ENCODE measurements at places on chromosomes 3 and 15.
A peak's percentile ranks its signal among the peaks of the same experiment; 100 is the strongest.

- no peak for DNase-seq
These were observed 30.2 kb downstream of the CHCHD6 start for GRCh38 chr3:126734106-126734723.

DNA sequence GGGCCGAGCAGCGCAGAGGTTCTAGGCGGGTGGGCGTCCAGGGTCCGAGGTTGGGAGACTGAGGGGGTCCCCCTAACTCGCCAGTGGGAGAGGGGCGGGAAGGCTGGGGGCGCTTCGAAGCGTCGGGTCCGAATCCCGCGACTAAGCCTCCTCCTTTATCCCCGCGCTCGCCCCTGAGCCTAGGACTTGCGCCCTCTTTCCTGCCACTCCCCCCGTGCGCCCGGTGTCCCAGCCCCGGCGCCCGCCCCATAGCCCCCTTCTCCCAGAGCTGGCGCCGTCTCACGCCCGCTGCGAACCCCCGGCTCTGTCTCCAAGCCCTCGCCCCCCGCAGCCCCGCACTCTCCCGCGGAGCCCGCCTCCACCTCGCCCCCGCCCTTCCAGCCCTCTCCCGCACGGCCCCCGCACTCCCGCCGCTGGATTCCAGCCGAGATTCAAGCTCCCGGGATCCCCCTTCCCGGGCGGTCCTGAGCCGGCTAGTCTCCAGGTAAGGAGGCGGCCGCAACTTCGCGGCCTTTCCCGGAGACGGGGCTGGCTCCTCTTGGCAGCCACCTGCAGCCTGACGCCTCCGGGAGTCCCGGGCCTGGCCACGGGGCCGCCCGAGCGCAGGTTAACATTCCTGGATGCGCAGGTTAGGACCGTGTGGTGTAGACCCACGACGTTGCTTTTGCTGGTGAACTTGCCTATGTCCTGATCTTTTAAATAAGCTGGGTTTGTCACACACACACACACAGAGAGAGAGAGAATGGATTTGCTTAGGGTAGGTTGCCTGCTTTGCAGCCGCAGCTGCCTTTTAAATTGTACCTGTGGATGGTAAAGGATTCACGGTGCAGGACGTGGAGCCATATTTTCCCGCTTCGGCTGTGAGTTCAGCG lies 563 bp downstream of the PXYLP1 start:
- peak; percentile 16 for DNase-seq

GRCh38 chr3:54633444-54634121 lies 294.3 kb downstream of the LRTM1 start:
- DNase-seq: no peak

DNA sequence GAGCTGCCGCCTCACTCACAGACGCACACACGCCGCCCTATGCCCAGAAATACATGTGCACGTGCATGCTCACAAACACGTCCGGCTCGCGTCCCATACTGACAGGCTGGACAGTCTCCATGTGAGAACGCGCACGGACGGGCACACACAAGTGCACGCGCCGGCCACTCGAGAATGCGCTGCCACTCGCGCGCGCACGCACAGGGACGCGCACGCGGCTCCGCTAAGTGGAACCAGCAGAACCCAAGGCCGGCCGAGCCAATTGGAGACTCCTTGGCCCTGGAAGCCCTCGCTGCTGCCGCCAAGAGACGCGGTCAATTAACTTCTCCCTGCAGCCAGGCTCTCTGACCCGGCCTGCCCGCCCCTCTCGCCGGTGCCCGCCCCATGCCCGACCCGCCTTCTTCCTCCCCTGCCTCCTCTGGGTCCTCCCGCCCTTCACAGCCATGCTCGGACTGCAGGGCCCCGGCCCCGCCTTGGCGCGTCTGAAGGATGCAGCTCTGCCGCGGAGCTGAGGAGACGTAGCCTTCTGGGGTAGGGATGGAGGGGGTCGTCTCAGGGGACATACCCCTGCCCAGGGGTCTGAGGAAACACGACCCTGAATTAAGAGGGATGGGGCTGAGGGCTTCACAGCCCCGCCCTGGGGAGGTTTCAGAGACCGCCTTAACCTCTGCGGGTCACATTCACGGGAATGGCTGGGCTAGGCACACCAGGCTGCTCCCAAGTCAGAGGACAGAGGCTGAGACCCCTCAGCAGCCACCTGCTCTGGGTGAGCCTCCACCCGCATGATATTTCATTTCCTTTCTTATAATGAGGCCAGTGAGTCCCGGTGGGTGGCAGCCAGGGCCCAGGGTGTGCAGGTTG lies 15.0 kb downstream of the PTH1R start:
- DNase-seq: no peak

- DNase-seq: no peak
These were observed 12.0 kb downstream of the TBC1D5 start for GRCh38 chr3:17730318-17730967.

DNA sequence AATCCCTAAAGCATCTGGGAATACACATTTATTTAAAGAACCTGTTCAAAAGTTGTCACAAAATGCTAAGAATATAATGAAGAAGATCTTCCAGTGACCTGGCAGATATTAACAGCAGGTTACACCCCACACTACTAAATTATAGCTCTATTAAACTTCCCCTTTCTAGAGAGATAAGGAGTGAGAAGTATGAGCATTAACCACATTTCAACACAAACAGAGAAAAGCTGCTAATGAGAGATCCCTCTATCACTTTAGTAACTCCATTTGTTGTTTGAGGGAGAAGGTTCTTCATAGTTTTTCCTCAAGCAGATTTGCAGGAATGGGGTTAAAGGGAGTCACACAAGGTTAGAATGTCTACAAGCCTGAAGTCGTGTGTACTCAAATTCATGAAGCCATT lies 3.6 kb downstream of the COL8A1 start:
- DNase-seq: no peak

GRCh38 chr3:69110941-69111546 lies 11.4 kb downstream of the LMOD3 start:
- no peak for DNase-seq

DNA sequence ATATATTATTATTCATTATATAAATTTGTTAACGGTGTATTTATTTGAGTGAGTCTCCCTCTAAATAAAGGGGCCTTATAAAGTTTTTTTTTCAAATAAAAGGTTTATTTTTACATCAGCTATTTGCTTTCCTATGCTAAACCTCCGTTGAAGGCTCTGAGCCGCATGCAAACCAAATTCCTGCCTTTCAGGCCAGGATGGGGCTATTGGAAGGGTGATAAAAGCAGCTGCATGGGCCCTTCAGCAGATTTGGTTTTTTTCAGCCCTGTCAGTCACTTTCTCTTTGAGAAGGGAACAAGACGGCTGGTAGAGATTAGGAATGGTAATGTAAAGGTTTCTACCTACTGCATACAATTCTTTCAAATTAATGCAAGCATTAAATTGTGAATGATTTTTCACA lies 244.2 kb downstream of the WNT5A start:
- DNase-seq: no peak

- no peak for DNase-seq
These were observed 703 bp upstream of the LSAMP start for GRCh38 chr3:116445990-116446389.

- no peak for DNase-seq
These were observed 9.6 kb upstream of the LRRFIP2 start for GRCh38 chr3:37183976-37184375.

DNA sequence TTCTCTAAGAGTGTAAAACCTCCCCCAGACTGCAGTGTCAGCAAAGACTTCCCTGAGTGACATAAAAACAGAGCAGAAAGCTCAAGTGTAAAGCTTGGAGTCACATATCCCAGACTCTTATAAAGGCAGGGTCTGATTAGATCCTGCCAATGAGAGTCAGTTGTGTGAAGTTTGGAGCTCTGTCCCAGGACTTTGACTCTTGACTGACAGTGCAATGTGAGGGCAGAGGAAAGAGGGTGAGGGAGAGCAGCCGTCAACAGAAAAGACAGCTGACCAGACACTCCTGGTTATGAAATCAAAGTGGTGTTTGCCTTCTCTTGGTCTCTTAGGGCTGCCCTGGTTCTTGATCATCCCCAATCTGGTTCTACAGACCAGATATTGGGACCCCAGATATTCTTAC lies 393.2 kb downstream of the ERC2 start:
- DNase-seq: no peak

DNA sequence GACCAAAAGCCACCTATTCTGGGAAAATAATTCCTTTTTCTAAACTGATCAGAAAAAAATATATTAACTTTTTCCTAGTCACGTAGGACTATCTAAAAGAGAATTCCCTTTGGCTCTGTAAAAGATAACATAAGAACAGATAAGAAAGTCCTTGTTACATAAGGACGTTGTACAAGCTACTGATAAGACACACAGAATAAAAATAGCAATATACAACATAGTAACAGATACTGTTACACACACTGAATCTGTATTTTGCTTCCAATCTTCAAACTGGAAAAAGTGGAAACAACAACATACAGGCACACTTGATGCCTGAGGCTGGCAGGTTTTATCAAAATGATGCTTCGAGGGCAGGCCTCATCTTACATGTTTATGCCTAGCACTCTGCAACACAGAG lies 59.8 kb downstream of the SNX4 start:
- no peak for DNase-seq

GRCh38 chr3:191761906-191762305 lies 300.9 kb downstream of the PYDC2 start:
- no peak for DNase-seq

DNA sequence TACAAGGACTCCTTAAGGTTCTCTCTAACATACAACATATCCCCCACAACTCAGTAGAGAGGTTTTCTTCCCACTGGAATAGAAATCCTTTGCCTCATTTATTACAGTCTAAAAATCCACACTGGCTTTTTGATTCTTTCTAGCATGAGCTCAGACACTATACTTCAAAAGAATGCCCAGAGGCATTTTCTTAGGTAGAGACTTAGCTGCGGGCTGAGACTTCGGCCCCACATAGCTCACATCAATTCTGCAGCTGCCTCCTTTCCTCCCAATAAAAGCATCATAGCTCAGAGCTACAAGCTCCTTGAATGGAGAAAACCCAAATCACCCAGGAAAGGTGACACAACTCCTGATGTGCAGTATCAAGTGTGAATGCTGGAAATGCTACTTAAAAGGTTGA lies 52.4 kb downstream of the AAGAB start:
- no peak for DNase-seq

DNA sequence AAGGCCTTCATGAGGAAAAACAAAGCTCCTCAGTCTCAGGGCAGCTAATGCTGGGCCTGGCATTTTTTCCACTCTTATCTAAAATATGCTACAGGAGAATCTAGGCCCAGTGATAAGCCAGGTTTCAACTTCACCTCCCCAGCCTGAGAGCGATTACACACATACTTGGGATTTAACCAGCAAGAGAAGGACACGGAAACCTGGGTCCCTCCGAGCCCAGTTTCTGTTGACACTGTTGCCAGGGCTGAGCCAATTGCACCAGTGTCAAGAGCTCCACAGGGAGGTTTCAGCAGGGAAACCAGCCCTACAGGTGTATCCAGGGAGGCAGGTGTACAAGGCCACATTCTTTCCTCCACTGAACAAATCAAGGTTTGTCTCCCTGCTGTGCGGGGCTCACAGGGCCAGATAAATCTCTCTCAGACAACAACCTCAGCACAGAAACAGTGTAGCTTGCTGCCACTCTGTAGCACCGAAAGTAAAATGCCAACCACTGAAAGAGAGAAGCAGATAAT lies 85.4 kb downstream of the MAGI1 start:
- DNase-seq: no peak

DNA sequence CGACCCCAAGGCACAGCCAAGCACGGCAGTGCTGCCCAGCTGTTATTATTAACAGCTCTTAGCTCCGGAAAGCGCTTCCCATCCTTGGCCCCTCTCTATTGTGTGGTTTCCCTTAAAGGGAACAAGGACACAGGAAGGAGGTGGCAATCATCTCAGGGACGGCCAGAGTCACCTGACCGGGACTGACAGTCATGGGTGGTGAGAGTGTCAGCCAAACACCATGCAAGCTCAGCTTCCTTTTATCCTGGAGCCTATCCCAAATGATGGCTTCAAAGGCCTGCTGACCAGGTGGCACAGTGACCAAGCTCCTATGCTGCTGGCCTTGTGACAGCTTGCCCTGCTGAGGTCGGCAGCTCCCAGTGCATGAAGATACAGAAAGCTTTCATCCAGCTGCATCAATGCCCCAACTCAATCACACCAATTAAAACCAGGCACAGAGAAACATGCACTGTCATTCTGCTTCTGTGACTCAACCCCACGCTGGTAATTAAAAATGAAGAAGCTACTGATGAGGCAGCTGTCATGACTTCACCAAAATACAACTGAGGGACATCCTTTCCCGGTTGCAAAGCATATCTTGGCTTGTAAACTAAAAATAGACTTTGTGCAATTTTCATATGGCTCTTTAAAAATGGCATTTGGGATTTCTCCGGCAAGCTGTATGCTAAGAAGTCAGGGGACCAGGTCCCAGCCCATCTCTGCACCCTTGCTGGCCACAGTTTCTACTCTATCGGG lies 34.0 kb downstream of the PCSK6 start:
- DNase-seq: no peak

- DNase-seq: no peak
These were observed 140.9 kb downstream of the NTRK3 start for GRCh38 chr15:88115486-88116152.

- DNase-seq: no peak
These were observed 174.7 kb upstream of the SLC24A5 start for GRCh38 chr15:47945872-47946650.

- no peak for DNase-seq
These were observed 172.1 kb downstream of the TBC1D2B start for GRCh38 chr15:77905301-77905920.

DNA sequence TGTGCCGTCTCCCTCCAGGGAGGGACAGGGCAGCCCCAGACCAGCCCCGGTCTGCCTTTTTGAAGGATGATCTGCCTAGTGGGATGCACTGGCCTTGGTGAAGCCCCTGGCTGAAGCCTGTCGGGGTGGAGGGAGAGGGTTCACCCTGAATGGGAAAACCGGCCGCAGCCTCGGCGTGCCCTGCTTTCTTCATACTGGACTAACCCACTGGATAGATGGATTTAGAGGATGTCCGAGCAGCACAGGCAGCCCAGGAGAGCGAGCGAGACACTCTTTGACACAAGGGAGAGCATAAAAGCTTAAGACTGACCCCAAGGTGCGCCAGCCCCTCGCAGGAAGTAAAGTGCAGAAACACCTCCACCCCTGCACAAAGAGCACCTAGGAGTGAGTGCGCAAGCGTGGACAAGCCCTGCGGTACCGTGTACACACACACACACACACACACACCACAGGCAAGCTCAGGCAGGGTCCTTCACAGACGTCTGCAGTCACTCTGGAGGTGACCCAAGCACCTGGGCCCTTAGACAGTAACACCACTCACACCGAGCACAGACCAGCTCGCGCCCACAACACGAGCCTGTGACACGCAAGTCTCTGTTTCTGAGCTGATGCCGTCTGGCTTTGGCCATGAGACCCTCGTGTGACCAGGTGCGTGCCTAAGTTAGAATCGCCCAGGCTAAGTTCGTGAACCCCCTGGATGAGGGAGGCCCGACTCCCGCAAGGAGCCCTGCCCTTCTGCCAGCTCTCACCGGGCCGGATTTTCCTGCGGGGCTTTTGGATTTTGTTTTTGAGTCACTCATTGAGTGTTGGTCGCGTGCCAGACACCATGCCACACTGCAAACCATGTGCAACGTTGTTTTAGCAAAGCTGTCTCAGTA lies 11.3 kb downstream of the SEMA4B start:
- no peak for DNase-seq

DNA sequence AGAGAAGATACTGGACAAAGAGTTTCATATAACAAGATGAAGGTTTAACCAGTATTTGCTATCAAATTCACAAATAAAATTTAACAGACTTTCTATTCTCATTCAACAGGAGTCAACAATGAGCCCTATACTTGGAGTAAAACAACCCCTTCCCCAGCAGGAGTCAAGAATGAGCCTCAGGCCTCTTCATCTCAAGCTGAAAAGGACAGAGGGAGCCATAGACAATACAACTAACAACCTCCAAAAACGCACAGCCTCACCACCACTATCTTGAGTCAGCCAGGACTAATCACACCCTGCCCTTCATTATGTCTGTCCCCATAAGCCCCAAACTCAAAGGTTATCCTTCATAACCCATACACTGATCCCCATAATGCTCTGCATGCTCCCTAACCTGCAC lies 36.4 kb downstream of the ETFA start:
- DNase-seq: no peak

Data from naive B cell (primary cell).